ENCODE measurements at places on chromosomes 16 and 17. TPM values are rescaled to one million over a fixed set of nuclear protein-coding genes. Genes with fewer than 3 reads are reported as not detected.

Gene PNPO
- 32.5 TPM for total RNA-seq

Gene ADAM11
- total RNA-seq = 0.77 TPM

Gene C17orf67
- total RNA-seq = 5.1 TPM

Gene PPP4C
- total RNA-seq = 133 TPM

Gene TBC1D3C
- total RNA-seq = 5.0 TPM

Gene CCDC78
- 5.8 TPM for total RNA-seq

DNA sequence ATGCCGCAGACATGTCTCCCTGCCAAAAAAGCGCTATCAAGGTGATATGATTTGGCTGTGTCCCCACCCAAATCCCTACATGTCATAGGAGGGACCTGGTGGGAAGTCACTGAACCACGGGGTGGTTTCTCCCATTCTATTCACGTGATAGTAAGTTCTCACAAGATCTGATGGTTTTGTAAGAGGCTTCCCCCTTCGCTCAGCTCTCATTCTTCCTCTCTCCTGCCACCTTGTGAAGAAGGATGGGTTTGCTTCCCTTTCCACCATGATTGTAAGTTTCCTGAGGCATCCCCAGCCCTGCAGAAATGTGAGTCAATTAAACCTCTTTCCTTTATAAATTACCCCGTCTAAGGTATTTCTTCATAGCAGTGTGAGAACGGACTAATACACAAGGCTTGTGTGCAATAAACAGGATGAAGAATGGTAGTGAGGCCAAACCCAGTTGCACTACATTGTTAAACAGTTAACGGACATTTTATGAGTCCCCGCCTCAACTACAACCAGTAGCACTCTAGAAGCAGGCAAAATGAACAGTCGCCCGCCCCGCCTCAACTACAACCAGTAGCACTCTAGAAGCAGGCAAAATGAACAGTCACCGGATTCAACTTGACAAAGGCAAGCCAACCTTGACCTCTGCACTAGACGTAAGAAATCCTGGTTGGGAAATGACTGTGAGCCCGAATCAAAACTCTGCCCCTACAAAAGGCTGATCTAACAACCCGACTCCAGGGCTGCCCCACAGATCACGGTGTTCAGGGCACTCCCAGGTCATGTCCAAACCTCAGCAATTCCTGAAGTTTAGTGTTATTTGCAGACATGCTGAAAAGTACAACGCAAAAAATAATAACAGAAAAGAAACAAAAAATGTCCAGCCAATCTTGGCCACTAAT, 26.3 kb downstream of the VPS53 start:
- H3K4me3 ChIP-seq = no peak overlapping the region
- H3K27me3 ChIP-seq = no peaks in the 10 kb centered on the region
- H3K36me3 ChIP-seq = peaks cover 23% of the 10 kb centered on the region
- no peak for DNase-seq
- no peak overlapping the region for H3K27ac ChIP-seq
- peaks cover 6% of the 10 kb centered on the region for H3K4me1 ChIP-seq

GRCh38 chr17:42541041-42541833, 5.2 kb downstream of the NAGLU start:
- H3K27me3 ChIP-seq = no peaks in the 10 kb centered on the region
- peak overlapping the region; percentile 78 for H3K4me3 ChIP-seq
- H3K27ac ChIP-seq = peak overlapping the region; percentile 88
- peaks cover 32% of the 10 kb centered on the region for H3K4me1 ChIP-seq
- H3K36me3 ChIP-seq = peaks cover 16% of the 10 kb centered on the region

DNA sequence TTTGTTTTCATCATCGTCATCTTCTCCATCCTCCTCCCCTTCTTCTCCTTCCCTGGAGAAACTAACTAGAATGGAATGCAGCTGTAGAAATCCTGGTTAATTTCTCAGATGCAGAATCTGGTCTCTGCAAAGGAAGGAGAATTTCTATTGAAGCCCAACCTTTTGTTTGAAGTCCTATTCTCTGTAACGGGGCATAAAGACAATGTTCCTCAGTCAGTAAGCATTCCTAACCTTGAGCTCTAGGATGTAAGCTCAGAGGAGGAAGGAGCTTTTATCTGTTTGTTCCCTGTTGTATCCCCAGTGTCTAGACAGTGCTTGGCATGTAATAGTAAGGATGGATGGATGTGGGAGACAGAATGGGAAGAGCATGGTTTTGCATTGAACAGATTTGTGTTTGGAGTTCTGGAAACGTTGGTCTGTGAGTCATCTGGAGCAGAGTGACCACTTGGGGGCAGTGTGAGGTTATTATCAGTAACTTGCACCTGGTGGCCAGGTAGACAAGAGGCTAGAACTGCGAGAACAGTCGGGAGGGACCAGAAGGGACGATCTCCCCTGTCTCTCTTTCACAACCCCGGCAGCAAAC, 363.7 kb downstream of the SNX29 start:
- no peaks in the 10 kb centered on the region for H3K4me1 ChIP-seq
- H3K36me3 ChIP-seq = no peaks in the 10 kb centered on the region
- no peaks in the 10 kb centered on the region for H3K27me3 ChIP-seq
- H3K27ac ChIP-seq = no peak overlapping the region

DNA sequence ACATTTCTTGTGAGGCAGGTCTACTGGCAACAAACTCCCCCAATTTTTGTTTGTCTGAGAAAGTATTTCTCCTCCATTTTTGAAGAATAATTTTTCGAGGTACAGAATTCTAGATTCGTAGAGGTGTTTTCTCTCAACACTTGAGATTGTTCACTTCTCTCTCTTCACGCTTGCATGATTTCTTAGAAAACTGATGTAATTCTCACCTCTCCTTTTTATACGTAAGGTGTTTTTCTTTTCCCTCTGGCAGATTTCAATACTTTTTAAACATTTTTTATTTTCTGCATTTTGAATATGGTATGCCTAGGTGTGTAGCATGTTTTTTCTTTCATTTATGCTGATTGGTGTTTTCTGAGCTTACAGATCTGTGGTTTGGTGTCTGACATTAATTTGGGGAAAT, 201.5 kb upstream of the AXIN2 start:
- DNase-seq = no peak
- H3K4me3 ChIP-seq = no peak overlapping the region
- no peaks in the 10 kb centered on the region for H3K36me3 ChIP-seq
- H3K27ac ChIP-seq = no peak overlapping the region
- H3K27me3 ChIP-seq = peaks cover 12% of the 10 kb centered on the region

DNA sequence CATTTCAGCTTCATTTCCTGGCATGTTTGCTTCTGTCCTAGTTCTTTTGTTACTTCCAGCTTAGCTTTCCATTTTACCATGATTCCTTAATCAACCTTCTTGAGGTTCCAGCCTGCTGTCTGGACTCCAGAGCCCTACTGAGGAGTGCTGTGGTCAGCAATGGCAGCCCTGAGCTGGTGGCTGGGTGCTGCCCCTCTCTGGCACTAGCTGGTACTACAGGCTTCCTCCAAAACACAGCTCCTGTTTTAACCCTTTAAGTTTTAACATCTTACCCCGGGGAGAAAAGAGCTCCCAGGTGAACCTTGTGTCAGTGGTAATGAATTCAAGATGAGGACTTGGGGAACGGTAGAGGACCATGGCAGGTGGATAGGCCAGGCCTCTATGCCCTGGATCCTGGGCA, 395.5 kb downstream of the TMEM114 start:
- no peak overlapping the region for H3K4me3 ChIP-seq
- H3K36me3 ChIP-seq = no peaks in the 10 kb centered on the region
- H3K27ac ChIP-seq = no peak overlapping the region
- H3K27me3 ChIP-seq = no peaks in the 10 kb centered on the region
- no peaks in the 10 kb centered on the region for H3K4me1 ChIP-seq

DNA sequence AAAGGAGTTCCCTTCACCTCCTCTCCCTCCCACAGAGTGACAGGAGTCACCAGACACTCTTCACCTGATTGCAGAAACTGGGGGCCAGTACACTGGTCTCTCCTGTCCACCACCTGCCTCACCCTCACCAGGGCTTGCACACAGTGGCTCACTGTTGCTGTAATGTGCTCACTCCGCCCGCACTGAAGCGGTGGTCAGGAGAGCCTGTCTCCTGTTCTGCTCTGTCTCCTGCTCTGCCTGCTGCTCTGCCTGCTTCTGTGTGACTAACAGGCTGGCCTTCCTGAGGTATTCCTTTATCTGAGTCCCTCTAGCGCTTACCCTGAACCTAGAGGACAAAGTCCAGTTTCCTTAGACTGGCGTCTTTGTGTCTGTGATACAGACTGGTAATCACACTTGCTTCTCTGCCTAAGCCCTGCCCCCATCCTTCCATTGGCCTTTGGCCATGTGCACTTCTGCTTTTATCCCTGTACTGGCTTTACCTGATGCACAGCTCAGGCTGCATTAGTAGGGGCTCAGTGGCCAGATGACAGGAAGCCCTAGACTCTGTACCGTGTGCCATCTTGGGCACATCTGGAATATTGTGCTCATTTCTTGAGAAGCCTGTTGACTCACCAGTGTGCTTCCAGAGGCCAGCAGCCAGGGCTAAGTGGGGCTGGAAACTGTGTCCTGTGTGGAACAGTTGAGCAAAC, 13.3 kb downstream of the PROCA1 start:
- H3K27ac ChIP-seq = no peak overlapping the region
- no peak for DNase-seq
- no peaks in the 10 kb centered on the region for H3K27me3 ChIP-seq
- H3K4me1 ChIP-seq = no peaks in the 10 kb centered on the region
- peaks cover 12% of the 10 kb centered on the region for H3K36me3 ChIP-seq
- H3K4me3 ChIP-seq = no peak overlapping the region

- H3K27ac ChIP-seq = no peak overlapping the region
- H3K36me3 ChIP-seq = peaks cover 24% of the 10 kb centered on the region
- H3K4me3 ChIP-seq = no peak overlapping the region
- H3K4me1 ChIP-seq = peaks cover 38% of the 10 kb centered on the region
- no peak for DNase-seq
These were observed 38.3 kb downstream of the PRKCA start for GRCh38 chr17:66340720-66341119.

DNA sequence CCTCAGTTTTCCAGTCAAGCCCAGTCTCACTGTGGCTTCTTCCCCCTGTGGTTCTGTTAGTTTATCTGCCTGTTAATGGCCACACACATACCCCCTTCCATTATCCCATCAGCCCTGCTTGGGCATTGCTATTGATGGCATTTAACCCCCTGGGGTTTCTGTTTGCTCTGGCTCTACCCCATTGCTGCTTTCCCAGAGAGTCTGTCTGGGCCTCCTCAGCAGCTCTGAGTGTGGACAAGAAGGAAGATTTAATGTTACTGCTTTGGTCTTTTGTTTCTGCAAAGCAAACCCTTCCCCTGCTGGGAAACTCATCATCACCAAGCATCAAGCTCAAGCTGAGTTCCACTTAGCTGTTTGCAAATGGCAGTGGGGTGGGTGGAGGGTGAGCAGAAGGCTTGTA, 162.7 kb downstream of the CCT6B start:
- no peak overlapping the region for H3K27ac ChIP-seq
- no peak overlapping the region for H3K4me3 ChIP-seq
- no peaks in the 10 kb centered on the region for H3K4me1 ChIP-seq
- DNase-seq = no peak

DNA sequence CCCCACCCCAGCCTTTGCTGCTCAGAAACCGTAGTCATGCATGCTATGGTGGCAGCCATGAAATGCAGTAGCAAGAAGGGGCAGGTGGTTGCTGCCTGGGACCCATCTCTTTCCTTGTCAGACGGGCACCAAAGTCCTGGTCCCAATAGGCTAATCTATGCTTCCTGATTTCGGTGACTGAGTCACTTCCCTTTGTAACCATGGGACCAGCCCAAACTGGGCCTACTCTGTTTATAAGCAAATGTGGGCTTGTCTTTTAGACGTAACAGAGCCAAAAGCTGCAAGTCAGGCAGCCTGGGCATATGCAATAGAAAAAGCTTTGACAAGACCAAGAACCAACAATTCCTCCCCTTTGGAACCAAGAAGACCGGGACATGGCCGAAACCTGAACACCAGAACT, 99.1 kb upstream of the RBBP6 start:
- H3K27ac ChIP-seq = no peak overlapping the region
- no peaks in the 10 kb centered on the region for H3K4me1 ChIP-seq
- no peaks in the 10 kb centered on the region for H3K36me3 ChIP-seq
- DNase-seq = no peak
- H3K4me3 ChIP-seq = no peak overlapping the region
- H3K27me3 ChIP-seq = no peaks in the 10 kb centered on the region

GRCh38 chr17:45852535-45853297, 8.0 kb downstream of the SPPL2C start:
- H3K27me3 ChIP-seq = peaks cover 33% of the 10 kb centered on the region
- peaks cover 4% of the 10 kb centered on the region for H3K4me1 ChIP-seq
- H3K4me3 ChIP-seq = no peak overlapping the region
- H3K36me3 ChIP-seq = no peaks in the 10 kb centered on the region

DNA sequence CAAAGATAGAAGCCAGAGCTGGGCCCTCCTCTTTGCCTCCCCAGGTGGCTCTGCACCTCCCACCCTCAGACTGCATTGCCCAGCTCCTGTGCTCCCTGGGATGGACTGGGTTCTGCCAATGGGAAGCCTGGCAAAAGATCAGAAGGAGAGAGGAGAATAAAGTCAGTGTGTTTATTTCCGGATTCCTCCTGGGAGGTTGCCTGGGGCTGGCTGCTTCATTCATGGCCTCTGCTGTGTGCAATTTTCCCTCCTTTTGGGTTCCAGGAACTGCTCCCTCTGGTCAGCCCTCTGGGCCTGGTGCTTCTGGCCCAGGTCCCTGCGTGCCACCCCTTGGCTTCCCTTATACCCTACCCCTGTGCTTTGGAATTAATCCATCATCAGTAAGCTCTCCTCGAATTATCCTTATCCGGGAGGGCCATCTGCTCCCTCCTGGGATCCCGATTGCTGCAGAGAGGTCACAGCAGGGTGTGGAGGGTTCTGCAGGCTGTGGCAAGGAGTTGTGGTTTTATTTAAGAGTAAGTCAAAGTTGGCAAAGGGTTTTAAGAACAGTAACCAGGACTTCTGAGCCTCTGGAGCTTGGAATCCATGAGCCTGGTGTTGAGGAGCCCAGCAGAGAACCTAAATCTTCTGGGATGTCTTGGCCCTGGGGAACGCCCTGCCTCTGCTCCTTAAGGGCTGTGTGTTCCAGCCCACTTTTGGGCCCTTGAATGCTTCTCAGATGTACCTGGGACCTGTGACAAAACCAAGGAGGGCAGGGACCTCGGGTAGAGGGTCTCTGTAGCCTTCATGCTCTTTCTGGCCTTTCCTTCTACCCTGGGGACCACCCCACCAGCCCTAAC, 8.2 kb upstream of the MMP2 start:
- peaks cover 5% of the 10 kb centered on the region for H3K27me3 ChIP-seq
- no peaks in the 10 kb centered on the region for H3K36me3 ChIP-seq
- no peaks in the 10 kb centered on the region for H3K4me1 ChIP-seq
- H3K27ac ChIP-seq = no peak overlapping the region
- DNase-seq = no peak
- H3K4me3 ChIP-seq = no peak overlapping the region

GRCh38 chr16:606656-607307, 16.9 kb downstream of the RAB40C start:
- peaks cover 5% of the 10 kb centered on the region for H3K36me3 ChIP-seq
- H3K27me3 ChIP-seq = no peaks in the 10 kb centered on the region
- no peak overlapping the region for H3K4me3 ChIP-seq
- H3K4me1 ChIP-seq = peaks cover 6% of the 10 kb centered on the region
- DNase-seq = no peak
- no peak overlapping the region for H3K27ac ChIP-seq

- peak overlapping the region; percentile 79 for H3K27ac ChIP-seq
- DNase-seq = peak; percentile 64
- peaks cover 36% of the 10 kb centered on the region for H3K27me3 ChIP-seq
- peak overlapping the region; percentile 97 for H3K4me3 ChIP-seq
- peaks cover 61% of the 10 kb centered on the region for H3K4me1 ChIP-seq
- H3K36me3 ChIP-seq = peaks cover 7% of the 10 kb centered on the region
These were observed 1.9 kb downstream of the CIITA start for GRCh38 chr16:10878644-10879501.

GRCh38 chr17:1055231-1055630, 58.3 kb downstream of the TIMM22 start:
- no peaks in the 10 kb centered on the region for H3K4me1 ChIP-seq
- DNase-seq = no peak
- peaks cover 17% of the 10 kb centered on the region for H3K36me3 ChIP-seq
- no peak overlapping the region for H3K27ac ChIP-seq
- H3K27me3 ChIP-seq = no peaks in the 10 kb centered on the region
- no peak overlapping the region for H3K4me3 ChIP-seq

Measured in activated naive CD8-positive, alpha-beta T cell treated with anti-CD3 and anti-CD28 coated beads, Interleukin-2, amount 10 ng/mL, durations not matched to agents 7 days and 5 days (primary cell).